ENCODE measurements at places on chromosomes 2 and 18.

DNA sequence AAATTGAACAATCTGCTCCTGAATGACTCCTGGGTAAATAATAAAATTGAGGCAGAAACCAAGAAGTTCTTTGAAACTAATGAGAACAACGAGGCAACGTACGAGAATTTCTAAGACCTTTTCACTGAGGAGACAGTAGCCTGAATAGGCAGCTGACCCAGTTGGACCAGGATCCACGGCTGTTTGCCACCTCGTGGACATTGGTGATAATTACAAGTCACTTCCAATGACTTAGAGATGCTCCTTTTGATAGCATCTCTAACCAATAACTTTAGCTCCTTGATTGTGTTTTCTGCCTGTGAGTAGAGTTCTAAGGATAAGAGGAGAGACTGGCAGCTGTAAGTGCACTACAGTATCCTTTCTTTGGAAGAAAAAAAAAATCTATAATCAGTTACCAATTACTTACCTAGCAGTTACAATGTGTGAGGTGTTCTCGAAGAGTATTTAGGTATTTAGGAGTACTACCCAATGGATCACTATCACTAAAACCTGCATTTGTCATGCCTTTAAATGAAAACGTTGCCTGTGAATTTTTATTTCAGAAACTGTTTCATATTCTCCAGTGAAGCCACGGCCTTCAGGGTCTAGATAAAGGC, 31.3 kb upstream of the CNTNAP5 start:
- no peak for DNase-seq

GRCh38 chr2:215982465-215982875, 30.9 kb downstream of the MREG start:
- DNase-seq = no peak

DNA sequence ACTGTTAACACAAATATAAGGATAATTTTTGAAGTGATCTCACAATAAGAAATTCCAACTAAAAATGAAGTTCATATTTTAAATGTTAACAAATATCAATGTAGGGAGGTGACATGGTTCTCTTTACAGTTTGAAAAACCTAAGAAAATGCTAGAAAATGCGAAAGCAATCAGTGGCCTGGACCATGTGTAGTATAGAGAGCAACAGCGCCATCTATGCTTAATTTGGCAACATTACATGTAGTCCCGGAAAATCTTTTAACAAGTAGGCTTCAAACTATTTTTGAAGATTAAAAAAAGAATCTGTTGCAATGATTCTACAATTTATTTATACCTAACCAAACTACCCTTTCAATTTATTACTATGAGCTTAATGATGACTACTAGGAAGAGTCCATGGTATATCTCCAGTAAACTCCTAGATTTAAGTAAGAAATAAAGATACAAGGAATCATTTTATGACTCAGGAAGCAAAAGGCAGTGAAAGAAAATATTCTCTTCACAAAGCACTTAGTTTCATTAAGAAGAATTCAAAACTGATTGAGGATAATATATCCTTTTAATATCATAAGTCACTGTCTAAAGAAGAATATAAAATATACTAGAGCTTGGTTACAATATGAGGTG, 33.3 kb downstream of the NDUFA10 start:
- no peak for DNase-seq

DNA sequence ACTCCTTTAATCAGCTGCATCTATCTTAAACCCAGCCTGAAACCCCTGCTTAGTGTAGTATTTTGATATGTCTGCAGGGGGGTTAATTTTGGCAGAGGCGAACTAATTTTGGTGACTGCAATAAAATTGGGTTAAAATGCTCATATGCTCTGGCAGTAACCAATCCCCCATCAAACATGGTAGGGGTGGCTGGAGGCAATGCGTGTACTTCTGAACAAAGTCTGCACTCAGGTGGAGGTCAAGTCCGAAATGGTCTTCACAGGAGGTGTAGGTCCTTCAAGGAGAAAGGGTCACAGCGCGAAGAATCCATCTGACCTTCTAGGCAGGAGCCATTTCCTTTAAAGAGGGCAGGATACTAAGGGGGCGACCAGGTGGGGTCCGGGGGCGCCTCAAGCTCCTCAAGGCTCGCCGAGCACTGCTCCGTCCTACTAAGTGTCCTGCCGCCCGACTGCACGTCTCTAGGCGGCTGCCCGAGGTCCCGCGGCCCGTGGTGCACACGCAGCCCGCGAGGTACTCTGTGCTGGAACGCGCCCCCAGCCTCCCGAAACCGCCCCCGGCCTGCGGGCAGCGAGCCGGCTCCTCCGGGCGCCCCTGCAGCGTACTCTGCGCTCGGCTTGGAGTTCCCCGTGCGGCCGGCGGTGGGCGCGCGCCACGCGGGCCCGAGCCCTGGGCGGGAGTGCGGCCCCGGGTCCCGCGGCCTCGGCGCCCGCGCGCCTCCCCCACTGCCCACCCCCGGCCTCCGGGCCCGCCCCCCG, 1.7 kb upstream of the LDLRAD4 start:
- DNase-seq = no peak

- DNase-seq = no peak
These were observed at the start of gene TMBIM1 for GRCh38 chr2:218292048-218293014. Gene TMBIM1, minus strand, starts transcription at chr2:218292503. Its CDS starts 10,362 bp downstream, at chr2:218282141.

- no peak for DNase-seq
These were observed 366.5 kb downstream of the DSC3 start for GRCh38 chr18:30676053-30676480.

DNA sequence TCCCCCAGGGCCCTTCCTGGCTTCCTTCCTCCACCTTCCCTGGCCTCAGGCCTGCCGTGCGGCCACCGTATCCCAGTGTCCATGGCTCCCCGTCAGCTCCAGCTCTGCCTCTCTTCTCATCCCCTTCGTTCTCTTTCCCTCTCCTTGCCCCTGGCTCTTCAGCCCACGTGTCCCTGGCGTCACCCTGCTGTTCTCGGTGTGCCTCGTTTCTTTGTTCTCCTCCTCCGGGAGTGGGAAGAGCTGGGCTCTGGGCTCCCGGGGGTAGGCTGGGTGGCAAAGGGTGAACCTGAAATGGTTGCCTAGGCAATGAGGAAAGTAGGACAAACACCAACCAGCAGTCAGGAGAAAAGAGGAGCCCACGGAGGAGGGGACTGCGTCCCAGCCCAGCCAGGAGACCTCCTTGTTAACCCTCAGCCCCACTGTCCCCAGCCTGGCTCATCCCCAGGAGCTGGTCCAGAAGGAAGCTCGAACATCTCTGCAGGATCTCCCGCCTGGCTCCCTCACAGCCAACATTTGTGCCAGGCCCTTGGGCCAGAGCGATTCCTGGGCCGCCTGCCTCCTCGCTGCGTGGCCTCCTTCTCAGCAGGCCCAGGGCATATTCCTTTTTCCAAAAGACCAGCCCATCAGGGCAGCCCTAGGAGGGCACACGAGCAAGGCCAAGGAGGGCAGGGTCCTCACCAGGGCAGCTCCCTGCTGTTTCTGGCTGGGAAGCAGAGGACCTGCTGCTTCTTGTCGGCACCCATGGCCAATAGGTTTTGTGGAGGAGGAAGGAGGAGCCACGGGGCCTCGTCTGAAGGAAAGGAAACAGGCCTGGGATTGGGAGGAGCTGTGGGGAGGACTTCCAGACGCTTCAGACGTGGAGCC, 30.9 kb upstream of the DNMT3A start:
- no peak for DNase-seq

GRCh38 chr2:98874186-98874689, 61.8 kb downstream of the CRACDL start:
- no peak for DNase-seq

- no peak for DNase-seq
These were observed 32.6 kb upstream of the NPC1 start for GRCh38 chr18:23618862-23619387.

- DNase-seq = no peak
These were observed 721 bp downstream of the METTL5 start for GRCh38 chr2:169823996-169824372.

GRCh38 chr2:98893911-98894321, 42.1 kb downstream of the CRACDL start:
- no peak for DNase-seq

DNA sequence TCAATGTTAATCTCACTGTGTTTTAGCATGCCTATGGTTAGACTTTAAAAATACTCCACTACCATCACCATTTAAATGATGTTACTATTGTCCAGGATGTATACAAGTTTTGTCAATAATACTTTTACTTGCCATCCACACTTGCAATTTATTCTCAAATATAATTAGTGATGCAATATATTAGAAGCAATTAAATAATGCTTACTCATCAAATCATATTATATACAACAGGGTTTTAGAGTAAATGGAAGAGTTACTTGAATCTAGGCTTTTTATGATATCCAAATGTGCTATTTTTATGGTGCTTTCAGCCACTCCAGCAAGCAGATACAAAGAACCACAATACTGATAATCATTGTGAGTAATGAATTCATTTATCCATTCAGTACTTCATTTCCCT, 461.1 kb downstream of the TMEM182 start:
- DNase-seq = no peak

GRCh38 chr2:119494163-119494790, 30.0 kb downstream of the SCTR start:
- DNase-seq = no peak

- no peak for DNase-seq
These were observed 435.7 kb downstream of the ZEB2 start for GRCh38 chr2:144084114-144084661.

- no peak for DNase-seq
These were observed 6.3 kb downstream of the SGPP2 start for GRCh38 chr2:222430681-222431080.

GRCh38 chr2:8121826-8122513, 559.9 kb upstream of the ID2 start:
- no peak for DNase-seq

DNA sequence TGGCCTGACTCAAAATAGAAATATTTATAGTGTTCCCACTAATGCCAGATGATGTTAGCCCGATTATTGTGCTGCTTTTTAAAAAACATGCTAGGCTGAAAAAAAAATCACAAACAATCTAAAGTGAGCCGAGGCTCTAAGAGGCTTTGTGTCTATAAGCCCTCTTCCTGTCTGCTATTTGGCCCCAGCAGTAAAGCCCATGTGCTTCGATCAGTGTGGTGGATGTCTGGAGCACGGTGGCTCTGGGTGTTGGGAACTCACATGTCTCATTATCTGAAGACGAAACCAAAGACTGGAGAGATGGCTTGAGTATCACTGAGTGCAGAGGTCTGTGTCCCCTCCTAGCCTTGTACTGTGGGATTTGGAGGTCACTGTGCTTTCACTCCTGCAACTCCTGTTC, 55.1 kb downstream of the INO80C start:
- no peak for DNase-seq

- DNase-seq = no peak
These were observed 91.5 kb upstream of the PARD3B start for GRCh38 chr2:204453730-204454167.

- no peak for DNase-seq
These were observed 224.9 kb upstream of the BOD1L2 start for GRCh38 chr18:56921896-56922480.

GRCh38 chr18:40357536-40357935, 1597.5 kb upstream of the PIK3C3 start:
- DNase-seq = no peak

DNA sequence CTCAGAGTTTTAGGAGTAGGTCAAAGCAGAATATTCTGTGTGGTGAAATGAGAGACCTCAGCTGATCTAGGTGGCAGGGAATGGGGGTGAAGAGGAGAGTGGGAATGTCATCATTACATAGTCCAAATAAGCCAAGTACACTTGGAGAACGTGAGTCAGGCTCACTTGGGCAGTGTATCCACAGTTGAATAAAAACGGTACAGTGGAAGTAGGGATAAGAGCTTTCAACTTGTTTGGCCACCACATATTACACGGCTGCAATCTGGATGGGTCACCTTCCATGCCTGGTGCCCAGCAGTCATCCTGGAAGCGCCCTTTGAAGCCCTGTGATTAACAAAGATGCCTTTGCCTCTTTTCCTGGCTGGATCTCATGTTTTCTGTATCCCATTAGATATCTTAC, 28.6 kb downstream of the MIB1 start:
- DNase-seq = no peak

DNA sequence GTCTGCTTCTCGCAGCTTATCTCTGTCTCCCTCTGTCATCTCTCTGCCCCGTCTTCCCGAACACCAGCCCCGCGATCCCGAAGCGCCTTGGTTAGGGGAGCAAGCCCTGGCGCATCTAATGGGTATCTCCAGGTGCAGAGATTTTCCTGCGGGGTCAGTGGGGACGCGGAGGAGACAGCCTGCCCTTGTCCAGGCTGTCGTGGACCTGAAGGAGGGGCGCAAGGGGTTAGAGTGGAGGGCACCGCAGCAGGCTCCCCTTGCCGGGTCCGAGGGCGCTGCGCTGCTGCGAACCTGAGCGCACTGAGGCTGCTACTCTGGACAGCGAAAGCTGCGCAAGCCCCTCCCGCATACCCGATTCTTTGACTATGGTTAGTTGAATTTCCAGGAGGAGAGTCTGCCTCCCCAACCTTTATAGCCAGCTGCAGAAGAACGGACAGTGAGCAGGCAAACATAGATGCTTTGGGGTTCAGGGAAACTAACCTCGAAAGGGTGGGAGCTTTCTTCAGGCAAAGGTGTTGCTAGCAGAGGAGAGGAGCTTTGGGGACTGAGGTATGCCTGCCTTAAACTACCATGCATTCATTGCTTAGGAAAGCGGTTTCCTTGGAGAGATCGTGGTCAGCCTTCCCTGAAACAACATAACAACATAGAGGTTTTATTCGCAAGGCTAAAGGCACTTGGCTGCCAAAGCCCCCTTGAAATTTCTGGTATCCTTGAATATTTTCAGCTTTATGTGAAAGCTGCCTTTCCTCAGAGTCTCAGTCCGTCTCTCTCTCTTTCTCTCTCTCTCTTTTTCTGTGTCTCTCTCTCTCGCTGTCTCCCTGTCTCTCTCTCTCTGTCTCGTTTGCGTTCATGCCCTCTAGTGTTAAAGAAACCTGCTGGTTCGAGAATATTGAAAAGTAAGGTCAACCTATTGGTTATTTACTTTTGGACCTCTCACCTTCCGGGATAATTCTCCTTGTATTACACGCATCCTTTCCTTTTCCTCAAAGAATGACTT, 1.6 kb downstream of the GALNT13 start:
- DNase-seq = no peak

DNA sequence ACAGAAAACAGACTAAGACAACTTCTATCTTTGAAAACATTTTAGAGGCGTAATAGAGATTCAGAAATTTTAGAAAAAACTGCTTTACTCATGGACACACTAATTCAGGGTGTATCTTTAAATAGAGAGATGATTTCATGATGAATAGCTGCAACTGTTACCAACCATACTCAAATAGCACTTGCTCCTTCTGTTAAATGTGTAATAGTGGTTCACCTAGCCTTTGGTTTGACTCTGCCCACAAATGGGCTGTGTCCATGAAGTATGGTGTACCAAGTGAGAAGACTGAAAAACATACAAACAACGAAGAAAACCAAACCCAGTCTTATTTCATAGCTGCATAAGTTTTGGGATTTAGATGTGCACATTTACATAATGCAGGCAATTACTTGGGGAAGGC, 610.6 kb downstream of the PLCL1 start:
- no peak for DNase-seq

DNA sequence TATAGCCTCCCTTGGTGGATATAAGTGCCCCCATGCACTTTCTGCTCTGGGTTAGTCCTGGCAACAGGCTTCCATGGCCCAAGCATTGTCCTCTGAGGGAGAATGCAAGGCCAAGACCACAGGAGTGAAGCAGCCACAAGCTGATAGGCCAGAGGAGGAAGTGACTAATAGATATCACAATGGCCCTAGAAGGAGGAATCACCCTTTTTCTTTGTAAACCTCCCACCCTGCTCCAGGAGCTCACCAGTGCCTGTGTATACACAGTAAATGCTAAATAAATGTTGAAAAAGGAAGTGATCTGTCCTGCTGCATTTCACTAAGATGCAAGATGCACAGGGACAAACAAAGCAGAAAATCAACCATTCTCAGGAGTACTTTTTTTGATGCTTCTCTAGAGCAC, 49.7 kb upstream of the ABCA12 start:
- no peak for DNase-seq

Data from NCI-H1436 treated with DMSO at 0.1 percent for 48 hours (cell line).